ENCODE measurements at places on chromosomes 1 and 21. TPM values are rescaled to one million over a fixed set of nuclear protein-coding genes. Genes with fewer than 3 reads are reported as not detected.

The HES5 gene
- total RNA-seq, result not detected

The ST6GALNAC5 gene
- 3.7 TPM for total RNA-seq

The IFI44L gene
- total RNA-seq, result 1.2 TPM

The PTGS2 gene
- total RNA-seq, result 11.7 TPM

The PIAS3 gene
- total RNA-seq, result 58.8 TPM

The GUCA2A gene
- not detected for total RNA-seq

The FAM167B gene
- total RNA-seq, result 0.37 TPM

DNA sequence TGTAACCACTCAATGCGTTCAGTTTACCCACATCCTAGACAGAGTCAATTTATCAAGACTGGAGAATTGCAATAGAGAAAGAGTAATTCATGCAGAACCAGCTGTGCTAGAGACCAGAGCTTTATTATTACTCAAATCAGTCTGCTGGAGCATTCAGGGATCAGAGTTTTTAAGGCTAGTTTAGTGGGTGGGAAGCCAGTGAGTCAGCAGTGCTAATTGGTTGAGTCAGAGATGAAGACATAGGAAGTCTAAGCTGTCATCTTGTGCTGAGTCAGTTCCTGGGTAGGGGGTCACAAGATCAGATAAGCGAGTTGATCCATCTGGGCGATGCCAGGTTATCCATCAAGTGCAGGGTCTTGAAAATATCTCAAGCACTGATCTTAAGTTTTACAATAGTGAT lies 499.6 kb downstream of the MRPL39 start:
- no peak for DNase-seq

- DNase-seq, result no peak
Observed at GRCh38 chr1:28026329-28026728, 62.1 kb downstream of the EYA3 start.

GRCh38 chr1:202107321-202107761 lies 15.4 kb upstream of the GPR37L1 start:
- DNase-seq, result peak; percentile 67

- DNase-seq, result no peak
Observed at GRCh38 chr1:147109762-147110161, 62.5 kb downstream of the PRKAB2 start.

DNA sequence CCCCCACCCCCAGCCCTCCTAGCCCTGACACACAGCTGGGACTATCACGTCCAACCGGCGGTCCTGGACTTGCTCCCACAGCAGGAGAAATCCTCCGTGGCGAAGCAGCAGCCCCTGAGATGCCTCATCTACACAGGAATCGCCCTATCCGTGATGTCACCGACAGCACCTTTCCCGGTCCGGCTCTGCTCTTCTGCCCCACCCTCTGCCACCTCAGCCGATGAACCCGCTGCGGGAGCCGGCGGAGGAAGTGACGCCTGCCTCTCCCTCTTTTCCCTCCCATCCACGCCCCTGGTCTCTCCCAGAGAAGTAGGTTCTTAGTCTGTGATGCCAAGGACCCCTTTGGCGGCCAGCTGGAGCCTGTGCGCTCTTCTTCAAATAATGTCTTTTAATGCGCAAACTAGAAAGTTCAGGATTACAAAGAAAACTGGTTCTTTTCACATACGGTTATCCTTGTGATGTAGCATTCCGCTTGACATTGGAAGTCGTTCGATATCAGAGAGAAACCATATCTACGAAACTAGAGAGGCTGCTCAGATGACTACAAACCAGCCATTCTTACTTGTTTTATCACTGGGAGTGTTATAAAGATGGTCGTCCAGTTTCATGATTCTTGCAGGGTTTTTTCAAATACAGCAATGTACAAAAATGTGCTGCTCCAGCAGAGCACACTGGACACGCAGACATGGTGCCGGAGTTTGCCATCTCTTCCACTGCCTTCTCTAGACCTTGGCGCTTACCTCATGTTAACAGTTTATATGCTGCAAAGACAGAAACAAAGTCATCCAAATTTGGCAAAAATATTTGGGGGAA lies 120.3 kb downstream of the PPIAL4G start:
- DNase-seq, result peak; percentile 64

DNA sequence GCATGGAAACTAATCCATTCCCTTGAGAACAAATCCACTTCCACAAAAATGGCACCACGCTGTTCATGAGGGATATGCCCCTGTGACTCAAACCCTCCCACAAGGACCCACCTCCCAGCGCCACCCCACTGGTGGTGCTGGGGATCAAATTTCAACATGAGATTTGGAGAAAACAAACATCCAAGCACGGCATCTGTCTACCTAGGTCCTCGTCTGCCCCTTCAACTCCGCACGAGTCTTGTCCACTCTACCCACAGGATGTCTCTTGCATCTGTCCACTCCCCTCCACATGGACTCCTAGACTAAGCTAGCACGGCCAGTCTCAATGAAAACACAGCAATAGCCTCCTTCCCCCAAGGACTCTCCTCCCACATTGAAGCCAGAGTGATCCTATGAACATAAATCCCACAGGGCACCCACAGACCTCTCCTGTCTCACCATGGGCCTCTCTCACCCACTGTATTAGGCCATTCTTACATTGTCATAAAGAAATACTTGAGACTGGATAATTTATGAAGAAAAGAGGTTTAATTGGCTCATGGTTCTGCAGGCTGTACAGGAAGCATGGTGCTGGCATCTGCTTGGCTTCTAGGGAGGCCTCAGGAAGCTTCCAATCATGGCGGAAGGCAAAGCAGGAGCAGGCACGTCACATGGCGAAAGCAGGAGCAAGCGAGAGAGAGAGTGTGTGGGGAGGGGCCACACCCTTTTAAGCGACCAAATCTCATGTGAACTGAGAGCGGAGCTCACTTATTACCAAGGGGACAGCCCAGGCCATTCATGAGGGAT lies 101.4 kb downstream of the TOMM20 start:
- no peak for DNase-seq

DNA sequence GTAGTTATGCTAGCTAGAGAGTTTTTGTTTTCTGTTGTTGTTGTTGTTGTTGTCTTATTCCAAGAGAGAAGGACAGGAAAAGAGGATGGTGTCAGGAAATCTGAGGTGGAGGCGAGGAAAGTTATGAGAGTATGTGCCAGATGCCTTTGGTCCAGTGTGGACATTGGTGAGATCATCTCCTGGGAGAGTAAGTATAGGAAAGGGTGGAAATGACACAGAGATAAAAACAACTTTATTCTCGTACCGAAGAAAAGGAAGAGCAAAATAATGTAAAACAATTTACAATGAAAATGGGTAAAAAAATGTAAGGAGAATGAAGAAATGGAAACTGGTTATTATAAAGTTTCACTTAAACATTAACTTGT lies 97.4 kb upstream of the ADGRL2 start:
- DNase-seq, result peak; percentile 50

GRCh38 chr1:71635568-71635967 lies 554.7 kb upstream of the ZRANB2 start:
- DNase-seq, result no peak

- DNase-seq, result no peak
Observed at GRCh38 chr1:84700070-84700469, 9.8 kb upstream of the SSX2IP start.

GRCh38 chr1:11132563-11133293 lies 33.1 kb upstream of the EXOSC10 start:
- DNase-seq, result no peak

DNA sequence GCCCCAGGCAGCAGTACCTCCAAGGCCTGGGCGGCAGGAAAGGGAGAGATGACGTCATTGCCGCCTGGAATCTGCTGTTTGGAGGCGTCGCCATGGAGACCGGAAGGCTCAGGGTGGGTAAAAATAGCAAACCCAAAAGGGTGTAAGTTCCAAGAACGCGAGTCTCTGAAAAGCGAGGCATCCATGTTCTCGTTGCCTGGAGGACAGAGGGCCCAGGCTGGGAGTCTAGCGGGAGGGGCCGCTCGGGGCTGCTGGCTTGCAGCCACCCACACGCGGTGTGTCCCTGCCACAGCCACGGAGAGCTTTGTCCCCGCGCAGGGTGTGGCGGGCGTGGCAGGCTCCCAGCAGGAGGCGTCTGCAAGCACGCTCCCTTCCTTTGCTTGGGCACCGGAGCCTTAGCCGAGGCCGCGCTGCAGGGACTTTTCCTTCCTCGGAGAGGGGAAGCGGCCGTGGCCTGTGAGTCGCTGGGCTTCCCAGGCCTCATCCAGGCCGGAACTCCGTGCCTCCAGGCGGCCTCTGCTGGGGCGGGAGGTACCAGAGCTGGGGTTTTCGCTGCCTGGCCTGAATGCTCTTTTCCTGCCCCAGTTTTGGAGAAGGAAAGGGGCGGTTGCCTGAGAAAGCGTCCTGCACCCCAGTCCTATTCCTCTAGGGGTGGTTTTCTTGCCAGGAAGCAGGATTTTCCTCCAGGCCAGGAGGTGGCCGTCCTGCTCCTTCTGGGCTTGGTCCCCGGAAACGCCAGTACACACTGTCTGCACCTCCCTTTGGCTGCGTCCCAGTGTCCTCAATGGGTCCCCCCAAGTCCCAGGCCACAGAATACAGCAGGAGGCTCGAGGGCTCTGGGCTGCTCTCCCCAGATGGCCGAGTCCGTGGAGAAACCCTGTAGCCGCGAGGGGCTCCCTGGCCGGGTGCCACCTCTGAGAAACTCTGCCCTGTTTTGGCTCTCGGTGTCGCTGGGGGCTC lies 15.3 kb upstream of the SKI start:
- peak; percentile 77 for DNase-seq

DNA sequence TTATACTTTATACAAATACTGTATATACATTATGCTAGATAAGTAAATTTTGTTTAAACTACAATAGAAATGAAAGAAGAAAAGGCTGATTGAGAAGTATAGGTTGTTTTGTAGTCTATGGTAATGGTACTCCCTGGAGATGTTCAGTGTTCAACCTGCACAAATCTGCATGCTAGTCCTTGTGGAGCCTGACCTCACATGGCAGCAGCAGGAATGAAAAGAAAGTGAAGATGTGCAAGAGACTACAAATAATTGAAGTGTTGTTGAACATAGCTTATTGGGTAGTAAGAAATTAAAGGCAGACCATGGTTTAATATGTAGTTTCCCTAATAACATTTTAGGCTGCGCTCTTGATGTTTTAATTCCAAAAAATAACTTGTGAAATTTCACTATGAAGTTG lies 201.2 kb downstream of the TGFB2 start:
- no peak for DNase-seq

DNA sequence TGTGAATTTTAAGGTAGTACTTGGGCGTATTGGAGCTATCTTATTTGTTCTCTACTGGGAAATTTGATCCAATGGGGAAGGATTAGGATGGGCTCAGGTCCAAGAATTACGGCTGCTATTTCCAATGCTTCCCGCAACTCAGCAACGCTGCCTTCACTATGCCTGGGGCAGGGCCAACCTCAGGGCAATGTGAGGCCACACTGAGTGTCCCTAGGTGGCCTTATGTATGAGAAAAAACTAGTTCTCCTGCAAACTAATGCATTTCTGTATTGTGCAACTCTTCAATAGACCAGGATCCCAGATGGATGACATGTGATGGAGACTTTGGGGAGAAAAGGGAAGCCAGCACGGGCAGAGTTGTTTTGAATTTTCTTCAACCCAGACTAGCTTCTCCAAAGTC lies 168.1 kb downstream of the DUSP10 start:
- DNase-seq, result no peak

- no peak for DNase-seq
Observed at GRCh38 chr21:33101300-33101911, 31.5 kb downstream of the OLIG1 start.

- no peak for DNase-seq
Observed at GRCh38 chr1:115325874-115326273, 12.2 kb downstream of the NGF start.

GRCh38 chr1:40315795-40316594 lies 1.1 kb downstream of the COL9A2 start:
- no peak for DNase-seq

DNA sequence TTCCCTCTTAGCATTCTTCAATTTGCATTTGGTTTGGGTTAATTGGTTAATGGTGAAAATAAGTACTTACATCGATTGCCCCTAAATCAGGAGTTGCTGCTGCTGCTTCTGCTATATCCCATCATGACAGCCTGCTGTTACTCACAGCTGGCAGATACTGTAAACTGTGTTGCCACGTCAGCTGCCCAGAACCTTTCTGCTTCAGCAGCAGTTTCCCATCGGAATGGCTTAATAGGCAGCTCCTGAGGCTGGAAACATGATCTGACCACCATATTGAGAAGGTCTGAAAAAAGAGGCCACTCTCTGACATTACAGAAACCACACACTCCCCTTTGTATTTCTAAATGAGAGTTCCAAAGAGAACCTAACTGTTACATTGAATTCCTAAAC lies 14.3 kb upstream of the SEC16B start:
- DNase-seq, result peak; percentile 89

- no peak for DNase-seq
Observed at GRCh38 chr1:158422212-158422611, 3.8 kb downstream of the OR10K2 start.

DNA sequence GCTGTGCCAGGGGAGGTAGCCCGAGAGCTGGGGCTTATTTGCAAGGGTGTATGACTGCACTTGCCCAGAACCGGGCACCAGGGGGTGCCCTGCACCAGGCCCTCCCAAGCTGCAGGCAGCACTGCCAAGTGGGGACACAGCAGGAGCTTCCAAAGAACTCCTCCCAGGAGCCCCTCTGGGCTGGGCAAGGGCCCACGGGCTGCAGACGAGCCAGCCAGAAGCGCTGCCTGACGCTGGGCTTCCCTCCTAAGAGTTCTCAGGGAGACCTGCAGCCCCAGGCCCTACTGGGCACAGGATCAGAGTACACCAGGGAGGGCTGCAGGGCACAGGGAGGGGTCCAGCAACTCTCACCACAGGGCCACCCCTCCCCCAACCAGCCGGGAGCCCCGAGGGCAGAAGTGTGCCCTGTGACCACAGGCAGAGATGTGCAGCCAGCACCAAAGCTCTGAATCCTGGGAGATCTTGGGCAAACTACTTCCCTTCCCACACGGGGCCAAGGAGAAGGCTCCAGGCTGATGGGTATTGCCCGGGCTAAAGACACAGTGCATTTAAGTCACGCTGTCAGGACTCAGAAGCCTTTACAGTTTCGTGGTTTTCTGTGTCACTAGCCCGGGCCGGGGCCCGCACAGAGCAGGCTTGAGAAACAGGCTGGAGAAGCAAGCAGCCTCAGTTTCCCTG lies 63.4 kb downstream of the KCNAB2 start:
- DNase-seq, result peak; percentile 50

GRCh38 chr1:172662464-172663109 lies 3.7 kb downstream of the FASLG start:
- DNase-seq, result peak; percentile 80

DNA sequence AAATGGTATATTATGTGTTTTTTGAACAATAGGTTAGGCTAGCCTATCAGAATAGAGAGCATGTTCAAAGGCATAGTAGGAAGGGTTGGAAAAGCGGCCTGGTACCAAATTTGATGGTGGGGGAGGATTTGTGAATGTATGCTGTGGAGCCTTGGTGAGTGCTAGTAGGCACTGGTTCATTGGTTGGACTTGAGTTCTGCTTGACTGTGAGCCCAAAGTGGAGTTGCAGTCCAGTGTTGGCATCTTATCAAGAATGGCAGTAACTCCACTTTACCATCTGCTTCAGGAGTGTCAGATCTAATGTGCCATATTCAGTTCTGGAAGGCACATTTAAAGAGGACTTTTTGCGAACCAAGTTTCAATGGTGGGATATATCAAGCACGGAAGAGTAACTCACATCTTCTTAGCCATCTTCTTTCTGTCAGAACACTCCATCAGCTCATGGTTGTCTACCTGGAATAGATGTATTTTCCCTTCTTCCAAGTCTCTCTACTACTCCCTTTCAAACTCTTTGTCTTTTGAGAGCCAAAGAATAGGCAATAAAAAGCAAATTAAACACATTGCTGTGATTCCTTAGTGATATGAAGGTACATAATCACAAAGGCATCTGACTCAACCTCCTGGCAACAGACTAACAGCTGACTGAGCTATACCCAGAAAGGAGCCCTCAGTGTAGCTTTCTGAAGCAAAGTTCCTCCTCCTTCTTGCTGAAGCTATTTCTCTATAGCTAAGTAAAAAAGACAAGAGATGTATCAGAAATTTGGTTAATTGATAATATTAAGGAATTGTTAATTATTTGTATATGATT lies 21.7 kb downstream of the LRRC8B start:
- DNase-seq, result peak; percentile 50
